Peyer's patch (tissue), 4 donors: ENCODE measurements at places on chromosomes 2 and 18. TPM values are rescaled to one million over a fixed set of nuclear protein-coding genes. Genes with fewer than 3 reads are reported as not detected.

DNA sequence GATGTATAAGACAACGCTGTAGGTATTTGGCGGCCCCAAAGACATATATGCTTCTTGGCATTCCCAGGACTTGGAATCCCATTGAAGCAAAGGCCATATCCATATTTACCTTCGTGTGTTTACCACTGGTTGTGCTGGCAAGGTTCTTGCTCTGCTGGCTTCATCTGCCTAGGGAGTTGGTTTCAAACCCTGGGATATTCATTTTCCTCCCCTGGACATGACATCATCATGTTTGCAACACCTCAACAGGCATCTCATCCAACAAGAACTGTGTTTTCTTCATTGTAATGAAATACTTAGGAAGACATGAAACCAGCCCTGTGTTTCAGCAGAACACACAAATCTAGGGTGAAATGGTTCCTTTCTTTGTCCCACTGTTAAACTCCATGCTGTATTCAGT is 77.9 kb upstream of the PHLPP1 start:
- DNase-seq: no peak

- no peak for DNase-seq
Measured at GRCh38 chr2:166167449-166167848, 39.6 kb upstream of the SCN1A start.

- DNase-seq: no peak
Measured at GRCh38 chr2:159736048-159736447, 23.7 kb downstream of the MARCHF7 start.

DNA sequence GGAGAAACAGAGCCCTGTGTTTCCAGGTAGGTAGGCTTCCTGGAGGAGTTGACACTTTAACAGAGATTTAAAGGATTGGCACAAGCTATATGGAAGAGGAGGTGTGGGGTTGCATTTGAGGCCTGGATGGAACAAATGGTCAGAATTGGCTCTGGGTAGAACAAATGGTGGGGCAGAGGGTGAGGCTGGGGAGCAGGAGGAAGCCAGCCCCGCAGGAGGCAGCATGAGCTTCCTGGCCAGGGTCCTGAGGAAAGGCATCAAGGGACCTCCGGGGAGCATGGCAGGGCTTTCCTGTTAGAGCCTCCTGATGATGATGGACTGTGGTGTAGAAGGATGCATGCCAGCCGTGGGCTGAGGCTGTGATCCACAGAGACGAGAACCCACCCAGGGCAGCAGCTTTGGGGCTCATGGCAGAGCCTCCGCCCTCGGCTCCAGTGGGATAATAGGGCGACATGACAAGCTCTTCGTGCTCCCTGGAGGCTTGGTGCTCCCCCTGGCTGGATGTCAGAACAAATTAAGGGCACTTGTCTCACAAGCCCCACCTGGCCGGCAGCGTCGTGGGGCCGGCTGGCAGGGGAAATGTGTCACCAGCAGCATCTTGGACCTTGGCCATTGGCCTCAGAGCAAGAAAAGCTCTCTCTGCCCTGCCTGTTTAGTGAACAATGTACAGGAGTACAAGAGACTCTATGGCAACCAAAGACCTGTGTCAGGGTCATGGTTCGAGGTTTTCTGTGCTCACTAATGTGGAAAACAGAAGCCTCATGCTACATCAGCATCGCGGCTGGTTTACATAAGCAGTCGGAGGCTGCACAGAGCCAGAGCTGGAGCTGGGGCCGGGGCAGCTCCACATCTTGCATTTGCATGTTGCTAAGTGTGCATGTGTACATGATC is 153.5 kb downstream of the MYCN start:
- peak; percentile 85 for DNase-seq

DNA sequence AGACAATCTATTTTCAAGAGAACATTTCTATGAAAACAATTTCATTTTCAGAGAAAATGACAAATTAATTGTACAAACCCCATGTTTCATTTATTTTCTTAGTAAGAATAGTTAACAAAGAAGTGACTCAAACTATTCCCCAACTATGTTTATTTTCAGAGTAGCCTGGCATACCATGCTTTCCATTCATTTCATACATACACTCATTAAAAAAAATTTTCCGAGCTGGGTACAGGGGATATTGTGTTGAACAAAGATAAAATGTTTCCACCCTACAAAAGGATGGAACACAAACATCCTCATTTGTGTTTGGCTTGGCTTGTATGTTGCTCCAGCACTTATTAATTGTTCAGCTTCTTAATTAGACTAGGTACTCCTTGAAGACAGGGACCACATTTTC is 331.4 kb downstream of the EXOC6B start:
- DNase-seq: no peak

GNLY gene
- 1.7 TPM for total RNA-seq

GYPC gene
- 17.4 TPM for total RNA-seq

MRO gene
- total RNA-seq: not detected
